AML-193 (cell line): ENCODE measurements at places on chromosomes 1 and 21.

DNA sequence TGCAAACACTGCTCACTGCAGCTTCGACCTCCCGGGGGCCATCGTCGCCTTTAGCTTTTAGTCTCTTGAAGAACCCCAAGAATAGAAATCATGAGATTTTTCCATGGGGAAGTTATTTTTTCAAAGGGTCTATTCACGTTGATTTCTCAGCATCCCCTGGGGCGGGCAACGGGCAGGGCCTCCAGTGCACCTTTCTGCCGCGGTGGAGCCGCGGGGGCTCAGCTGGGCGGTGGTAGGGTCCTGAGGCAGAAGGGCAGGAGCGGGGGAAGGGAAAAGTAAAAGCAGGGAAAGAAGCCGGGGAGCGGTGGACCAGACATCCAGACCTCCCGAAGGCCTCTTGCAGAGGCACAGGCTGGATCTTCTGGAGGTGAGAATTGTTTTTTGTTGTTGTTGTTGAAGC lies 253.8 kb downstream of the FAM72C start:
- no peak for DNase-seq

- DNase-seq = no peak
Observed at GRCh38 chr1:39562886-39563285, 13.7 kb downstream of the PABPC4 start.

DNA sequence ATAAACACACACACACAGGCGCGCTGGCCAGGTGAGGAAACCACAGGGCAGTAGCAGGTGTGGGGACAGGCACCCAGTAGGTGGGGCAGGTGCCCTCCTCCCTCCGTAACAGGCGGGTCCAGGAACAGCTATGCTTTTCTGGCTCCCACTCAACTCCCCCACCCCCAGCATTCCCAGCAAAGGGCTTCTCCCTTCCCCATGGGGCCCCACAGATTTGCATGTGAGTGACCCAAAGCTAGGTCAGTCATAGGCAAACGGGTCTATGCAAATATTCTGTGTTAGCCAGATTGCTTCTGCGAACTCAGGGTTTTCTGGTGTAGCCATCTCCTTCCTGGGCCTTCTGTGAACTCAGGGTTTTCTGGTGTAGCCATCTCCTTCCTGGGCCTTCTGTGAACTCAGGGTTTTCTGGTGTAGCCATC lies 114.2 kb downstream of the SIK1 start:
- no peak for DNase-seq

- no peak for DNase-seq
Observed at GRCh38 chr1:180548686-180549317, 10.0 kb upstream of the OVAAL start.

DNA sequence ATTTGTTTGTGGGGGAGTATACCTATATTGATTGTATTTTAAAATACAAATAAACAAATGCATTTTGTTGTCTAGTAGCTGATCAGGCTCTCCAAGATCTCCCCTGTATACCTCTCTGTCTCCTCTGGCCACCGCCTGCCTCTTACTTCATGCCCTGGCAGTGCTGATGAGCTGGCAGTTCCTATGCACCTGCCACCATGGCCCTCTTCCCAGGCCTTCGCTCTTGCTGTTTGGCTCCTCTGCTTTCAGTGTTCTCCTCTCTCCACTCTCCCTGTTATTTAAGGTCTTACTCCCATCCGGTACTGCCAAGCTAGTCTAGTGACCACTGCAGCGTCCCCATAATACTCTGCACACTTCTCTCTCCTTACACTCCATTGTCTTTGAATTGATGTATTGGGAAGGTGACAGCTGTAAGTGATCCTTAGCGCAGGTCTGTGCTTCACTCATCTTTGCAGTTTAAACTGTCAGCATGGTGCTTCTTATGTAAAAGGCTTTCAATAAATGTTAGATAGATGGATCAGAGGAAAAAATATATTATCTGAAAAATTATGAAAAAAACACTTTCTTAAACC lies 88.1 kb upstream of the ATP1A1 start:
- no peak for DNase-seq

DNA sequence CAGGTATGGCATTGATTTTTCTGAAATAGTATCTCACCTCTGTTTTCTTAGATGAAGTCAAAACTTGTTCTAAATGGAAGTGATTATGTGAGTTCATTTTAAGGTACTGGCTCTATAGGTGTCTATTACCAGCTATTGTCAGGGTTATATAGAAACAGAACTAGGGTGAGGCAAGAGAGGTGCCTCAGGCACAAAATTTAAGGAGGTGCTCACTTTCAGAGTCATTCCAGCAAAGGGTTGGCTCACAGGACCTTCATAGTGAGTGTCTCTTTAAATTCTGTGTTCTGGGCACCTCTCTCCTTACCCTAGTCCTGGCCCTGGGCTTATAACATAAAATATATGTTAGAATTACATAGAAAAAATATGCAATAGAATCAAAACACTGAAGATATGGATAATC lies 49.3 kb downstream of the KIAA0319L start:
- no peak for DNase-seq

- DNase-seq = no peak
Observed at GRCh38 chr1:91700332-91700731, 185.6 kb downstream of the TGFBR3 start.

DNA sequence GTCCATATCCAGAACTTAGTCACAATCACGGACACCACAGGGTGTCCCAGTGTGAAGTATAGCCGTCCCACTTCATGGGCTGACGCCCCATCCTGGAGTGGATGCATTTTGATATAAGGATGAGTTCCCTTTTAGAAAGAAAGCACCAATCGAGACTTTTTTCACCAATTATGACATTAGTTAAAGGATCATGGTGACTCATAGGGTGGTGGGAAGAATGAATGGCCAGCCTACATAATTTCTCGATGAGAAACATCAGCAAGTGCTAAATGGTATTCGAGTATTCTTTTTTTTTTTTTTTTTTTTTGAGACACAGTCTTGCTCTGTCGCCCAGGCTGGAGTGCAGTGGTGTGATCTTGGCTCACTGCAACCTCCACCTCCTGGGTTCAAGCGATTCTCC lies 38.5 kb upstream of the USP1 start:
- DNase-seq = no peak

DNA sequence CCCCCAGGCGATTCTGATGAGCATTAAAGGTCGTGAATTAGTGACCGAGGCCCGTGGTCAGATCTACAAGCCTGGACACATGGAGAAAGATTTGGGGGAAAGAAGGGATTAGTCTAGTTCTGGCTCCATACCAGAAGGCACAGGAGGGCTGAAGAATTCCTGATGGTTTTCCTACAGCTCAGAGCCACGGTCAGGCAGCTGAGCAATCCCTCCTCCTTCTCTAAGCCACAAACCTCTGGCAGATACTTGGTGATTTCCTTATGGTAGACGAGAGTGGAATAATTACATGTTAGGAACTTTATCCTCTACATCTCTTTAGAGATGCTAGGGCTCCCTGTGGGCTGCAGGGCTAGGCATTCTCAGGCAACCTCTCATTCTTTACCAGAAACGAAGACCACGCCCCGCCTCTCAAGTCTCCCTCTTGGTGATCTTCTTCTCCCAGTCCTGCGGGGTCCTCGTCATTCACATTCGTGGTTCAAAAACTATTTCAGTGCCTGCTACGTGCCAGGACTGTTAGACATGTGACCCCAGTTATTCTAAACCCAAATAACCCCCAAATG lies 20.5 kb upstream of the ZBTB18 start:
- no peak for DNase-seq

DNA sequence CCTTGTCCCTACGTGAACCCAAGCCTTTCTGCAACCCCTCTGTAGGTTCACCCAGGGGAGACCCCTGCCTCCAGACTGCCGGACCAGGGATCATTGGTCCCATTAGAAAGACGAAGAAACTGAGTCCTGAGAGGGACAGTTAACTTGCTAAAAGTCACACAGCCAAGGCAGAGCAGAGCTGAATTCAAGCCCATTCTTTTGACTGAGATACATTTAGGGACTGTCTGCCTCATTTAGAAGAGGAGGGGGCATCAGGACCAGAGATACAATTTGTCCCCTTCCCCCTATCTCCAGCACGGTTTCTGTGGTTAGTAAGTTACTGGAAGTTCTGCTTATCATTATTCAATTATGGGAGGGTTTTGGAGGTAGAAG lies 19.1 kb downstream of the KCNQ4 start:
- DNase-seq = no peak
